ENCODE measurements at places on chromosomes 7 and 10. TPM values are rescaled to one million over a fixed set of nuclear protein-coding genes. Genes with fewer than 3 reads are reported as not detected.

DNA sequence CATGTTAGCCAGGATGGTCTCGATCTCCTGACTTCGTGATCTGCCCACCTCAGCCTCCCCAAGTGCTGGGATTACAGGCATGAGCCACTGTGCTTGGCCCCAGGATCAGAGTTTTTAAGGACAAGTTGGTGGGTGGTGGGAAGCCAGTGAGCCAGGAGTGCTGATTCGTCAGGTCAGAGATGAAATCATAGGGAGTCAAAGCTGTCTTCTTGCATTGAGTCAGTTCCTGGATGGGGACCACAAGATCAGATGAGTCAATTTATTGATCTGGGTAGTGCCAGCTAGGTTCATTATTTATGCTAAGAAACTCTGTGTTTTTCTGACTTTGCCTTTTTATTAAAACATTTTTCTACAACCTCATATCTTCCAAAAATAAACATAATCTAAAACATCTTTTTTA is 423.8 kb downstream of the ARL4A start:
- no peaks in the 10 kb centered on the region for H3K4me1 ChIP-seq
- H3K4me3 ChIP-seq = no peak overlapping the region
- H3K27ac ChIP-seq = no peak overlapping the region
- no peak for DNase-seq
- no peaks in the 10 kb centered on the region for H3K36me3 ChIP-seq
- H3K27me3 ChIP-seq = no peaks in the 10 kb centered on the region

GRCh38 chr10:102322914-102323313 is 72.6 kb upstream of the NFKB2 start:
- no peaks in the 10 kb centered on the region for H3K36me3 ChIP-seq
- no peaks in the 10 kb centered on the region for H3K27me3 ChIP-seq
- H3K27ac ChIP-seq = no peak overlapping the region
- H3K4me1 ChIP-seq = peaks cover 6% of the 10 kb centered on the region

The KLF6 gene
- 46.2 TPM for total RNA-seq

GRCh38 chr10:30425336-30426075 is 8.5 kb upstream of the MAP3K8 start:
- H3K4me1 ChIP-seq = peaks cover 14% of the 10 kb centered on the region
- H3K27ac ChIP-seq = no peak overlapping the region
- DNase-seq = no peak
- H3K4me3 ChIP-seq = no peak overlapping the region
- H3K27me3 ChIP-seq = no peaks in the 10 kb centered on the region
- H3K36me3 ChIP-seq = no peaks in the 10 kb centered on the region

DNA sequence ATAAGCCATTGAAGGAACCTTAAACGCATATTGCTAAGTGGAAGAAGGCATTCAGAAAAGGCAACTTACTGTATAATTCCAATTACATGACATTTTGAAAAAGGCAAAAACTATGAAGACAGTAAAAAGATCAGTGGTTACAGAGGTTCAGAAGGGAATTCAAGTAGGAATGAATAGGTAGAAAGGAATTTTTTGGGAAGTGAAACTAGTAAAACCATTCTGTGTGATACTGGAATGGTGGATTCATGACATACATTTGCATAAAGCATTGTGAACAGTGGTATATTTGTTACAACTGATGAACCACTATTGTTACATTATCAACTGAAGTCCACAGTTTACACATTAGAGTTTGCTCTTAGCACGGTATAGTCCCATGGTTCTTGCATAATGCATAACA is 114.2 kb upstream of the GPR22 start:
- no peaks in the 10 kb centered on the region for H3K4me1 ChIP-seq
- no peaks in the 10 kb centered on the region for H3K27me3 ChIP-seq
- H3K27ac ChIP-seq = no peak overlapping the region
- no peak for DNase-seq
- H3K36me3 ChIP-seq = peaks cover 8% of the 10 kb centered on the region

GRCh38 chr7:25988640-25989039 is 163.4 kb upstream of the NFE2L3 start:
- H3K4me1 ChIP-seq = no peaks in the 10 kb centered on the region
- no peak overlapping the region for H3K27ac ChIP-seq
- H3K36me3 ChIP-seq = no peaks in the 10 kb centered on the region
- no peaks in the 10 kb centered on the region for H3K27me3 ChIP-seq
- DNase-seq = no peak

DNA sequence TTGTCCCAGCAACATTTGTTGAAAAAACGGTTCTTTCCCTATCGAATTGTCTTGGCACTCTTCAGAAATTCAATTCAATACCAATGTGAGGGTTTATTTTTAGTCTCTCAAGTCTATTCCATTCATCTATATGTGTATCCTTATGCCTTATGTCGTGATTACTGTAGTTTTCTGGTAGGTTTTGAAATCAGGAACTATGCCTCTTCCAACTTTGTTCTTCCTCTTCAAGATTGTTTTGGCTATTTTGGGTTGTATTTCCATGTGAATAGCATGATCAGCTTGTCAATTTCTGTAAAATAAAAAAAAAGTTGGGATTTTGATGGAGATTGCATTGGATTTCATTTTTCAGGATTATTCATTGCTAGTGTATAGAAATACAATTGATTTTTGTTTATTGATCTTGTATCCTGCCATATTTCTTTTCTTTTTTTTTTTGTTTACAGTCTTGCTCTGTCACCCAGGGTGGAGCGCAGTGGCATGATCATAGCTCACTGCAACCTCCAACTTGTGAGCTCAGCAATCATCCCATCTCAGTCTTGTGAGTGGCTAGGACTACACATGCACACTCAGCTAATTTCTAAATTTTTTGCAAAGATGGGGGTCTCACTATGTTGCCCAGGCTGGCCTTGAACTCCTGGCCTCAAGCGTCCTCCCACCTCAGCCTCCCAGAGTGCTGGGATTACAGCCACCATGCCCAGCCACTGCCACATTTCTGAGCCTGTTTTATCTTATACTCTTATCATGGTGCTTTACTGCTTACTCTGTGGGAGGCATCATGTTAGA is 46.2 kb upstream of the MKLN1 start:
- no peaks in the 10 kb centered on the region for H3K36me3 ChIP-seq
- DNase-seq = no peak
- no peak overlapping the region for H3K4me3 ChIP-seq
- H3K4me1 ChIP-seq = peaks cover 4% of the 10 kb centered on the region
- H3K27me3 ChIP-seq = no peaks in the 10 kb centered on the region
- H3K27ac ChIP-seq = no peak overlapping the region

The GPR146 gene
- 3.9 TPM for total RNA-seq

The ARHGEF5 gene
- 2.2 TPM for total RNA-seq
